Cardiac fibroblast (primary cell): ENCODE measurements at places on chromosomes 6 and 20.

GRCh38 chr20:664151-664550 lies 11.2 kb upstream of the SRXN1 start:
- DNase-seq, result no peak

GRCh38 chr6:167706313-167707109 lies 120.2 kb upstream of the AFDN start:
- no peak for DNase-seq

- no peak for DNase-seq
Measured at GRCh38 chr6:84639396-84639795, 125.0 kb downstream of the TBX18 start.

DNA sequence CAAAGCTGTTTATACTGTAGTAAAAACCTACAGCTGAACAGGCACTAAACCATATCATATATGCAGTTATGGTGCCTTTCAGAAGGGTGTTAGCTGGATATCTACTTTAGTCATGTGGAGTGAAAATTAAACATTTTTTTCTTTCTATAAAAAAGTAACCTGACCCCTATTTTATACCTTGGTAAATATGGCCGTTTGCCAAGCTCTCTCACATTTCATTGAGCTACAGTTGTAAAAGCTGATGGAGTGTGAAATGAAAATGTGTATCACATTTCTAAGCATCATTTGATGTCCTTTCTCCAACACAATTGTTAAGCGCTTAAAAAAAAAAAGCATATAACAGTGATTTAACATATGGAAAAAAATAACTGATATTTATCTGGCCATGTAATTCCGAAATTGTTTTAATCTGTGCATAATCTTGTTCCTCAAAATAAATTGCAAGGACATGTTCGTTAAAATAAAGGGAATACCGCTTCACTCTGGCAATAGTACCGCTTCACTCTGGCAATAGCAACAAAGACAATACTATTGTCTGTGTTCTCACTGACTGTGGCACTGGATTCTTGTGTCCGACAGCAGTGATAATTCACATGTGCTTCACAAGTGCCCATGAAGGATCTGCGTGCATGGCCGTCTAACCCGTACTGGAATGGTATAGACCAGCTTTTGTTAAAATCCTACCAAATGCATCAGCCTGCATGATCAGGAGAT lies 391.8 kb upstream of the SOX4 start:
- DNase-seq, result no peak

- DNase-seq, result no peak
Measured at GRCh38 chr6:12506159-12506558, 210.4 kb upstream of the PHACTR1 start.
